AML-193 (cell line): ENCODE measurements at places on chromosomes 12 and 14.
A peak's percentile ranks its signal among the peaks of the same experiment; 100 is the strongest.

DNA sequence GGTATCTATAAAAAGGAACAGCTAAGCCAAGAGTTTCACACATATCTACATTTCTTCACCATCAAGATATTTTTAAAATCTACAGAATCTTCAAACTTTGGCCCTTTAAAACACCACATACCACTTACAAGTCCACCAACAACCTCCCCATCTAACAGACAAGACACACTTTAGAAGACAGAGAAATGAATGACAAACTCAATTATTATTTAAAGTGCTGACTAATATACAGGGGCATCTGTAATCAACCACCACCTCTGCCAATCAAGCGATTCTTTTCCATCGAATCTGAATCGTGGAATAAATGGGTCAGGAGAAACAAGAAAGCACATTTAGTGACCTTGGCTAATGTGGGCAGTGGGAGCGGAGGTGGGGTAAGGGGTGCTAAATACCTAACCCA is 7.7 kb downstream of the SETD3 start:
- DNase-seq: no peak

DNA sequence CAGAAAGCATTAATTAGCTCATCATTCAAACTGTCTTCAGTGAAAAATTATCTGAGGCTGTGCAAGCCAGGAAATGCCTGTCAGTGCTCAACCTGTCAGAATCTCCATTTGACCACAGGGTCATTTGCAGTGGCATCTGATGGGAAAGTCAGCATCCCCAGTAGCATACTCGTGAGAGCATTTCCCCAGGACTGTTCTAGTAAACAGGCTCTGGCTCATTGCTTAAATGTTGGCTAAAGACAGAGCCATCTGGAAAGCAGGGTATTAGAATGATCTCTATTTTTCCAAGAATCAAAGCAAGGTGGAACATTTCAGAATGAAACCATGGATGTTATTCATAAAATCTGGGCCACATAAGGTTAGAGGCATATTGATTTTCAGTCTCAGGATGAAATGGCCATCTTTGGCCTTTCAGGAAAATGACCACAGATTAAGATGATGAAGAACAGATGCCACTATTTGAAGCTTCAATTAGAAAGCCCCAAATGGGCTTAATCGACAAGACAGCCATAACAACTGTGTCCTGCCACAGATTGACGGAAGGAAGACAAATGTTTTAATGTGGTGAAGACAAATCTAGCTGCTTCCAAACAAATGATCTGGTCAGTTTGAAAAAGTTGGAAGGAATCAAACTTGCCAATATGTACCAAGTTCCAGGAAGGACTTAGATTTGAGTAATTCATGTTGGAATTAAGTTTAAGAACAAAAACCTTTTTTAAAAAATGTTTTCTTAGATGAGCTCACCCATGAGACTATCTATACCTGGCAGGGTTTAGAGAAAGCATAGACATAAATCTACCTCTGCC is 94.0 kb upstream of the FAR2 start:
- DNase-seq: no peak

GRCh38 chr12:15706010-15706676 is 83.0 kb downstream of the EPS8 start:
- no peak for DNase-seq

DNA sequence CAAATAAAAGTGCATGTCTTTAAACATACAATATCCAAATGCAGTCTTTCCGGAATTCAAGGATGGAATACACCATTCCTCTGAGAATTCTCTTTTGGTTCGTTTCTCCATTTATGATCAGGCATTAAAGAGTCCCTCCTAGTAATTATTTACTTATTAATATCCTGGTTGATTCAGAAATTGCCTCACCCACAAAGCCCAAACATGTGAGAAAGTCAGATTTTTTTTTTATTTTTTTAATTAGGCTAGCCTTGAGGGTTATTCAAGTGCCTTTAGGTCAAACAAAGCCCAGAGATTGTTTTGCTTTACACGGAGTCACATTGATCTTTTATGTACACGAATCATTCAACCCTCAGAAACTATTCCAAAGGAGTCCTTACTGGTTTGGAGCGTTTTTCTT is 6.4 kb upstream of the TSPAN8 start:
- no peak for DNase-seq

GRCh38 chr14:22233377-22233776 is 355.6 kb downstream of the DAD1 start:
- DNase-seq: no peak

DNA sequence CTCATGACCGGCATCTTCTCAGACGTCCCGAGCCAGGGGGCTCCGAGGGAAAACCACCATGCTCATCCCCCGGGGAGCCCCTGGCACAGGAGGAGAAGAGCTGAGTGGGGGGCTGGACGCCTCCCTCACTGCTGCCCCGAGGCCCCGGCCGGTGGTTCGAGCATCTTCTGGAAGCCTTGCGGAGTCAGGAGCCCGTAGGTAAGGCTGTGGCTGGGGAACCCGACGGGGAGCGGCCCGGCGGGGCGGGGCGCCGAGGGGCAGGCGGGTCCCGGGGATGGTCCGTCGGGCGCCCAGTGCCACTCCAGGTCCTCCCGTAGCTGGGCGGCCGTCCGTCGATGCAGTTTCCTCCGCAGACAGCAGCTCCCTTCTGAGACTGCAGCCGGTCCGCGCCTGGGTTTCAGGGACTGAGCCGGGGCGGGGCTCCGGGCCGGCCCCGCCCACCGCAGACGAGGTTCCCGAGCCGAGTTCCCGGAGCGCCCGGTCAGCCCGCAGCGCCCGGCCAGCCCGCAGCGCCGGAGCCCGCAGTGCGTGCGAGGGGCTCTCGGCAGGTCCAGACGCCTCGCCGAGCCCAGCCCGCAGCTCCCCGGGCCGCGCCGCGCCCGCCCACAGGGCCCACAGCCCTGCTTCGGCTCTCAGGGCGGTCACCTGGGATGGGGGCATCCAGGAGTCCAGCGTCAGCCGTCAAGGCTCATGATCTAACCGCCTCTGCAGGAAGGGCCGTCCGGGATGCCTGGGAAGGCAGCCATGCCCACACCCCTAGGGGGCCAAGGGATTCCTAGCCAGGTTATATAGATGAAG is at the start of gene PGF:
TSS of gene PGF (minus strand) at position 369 of the 798 bp plus-strand sequence. CDS start at position 14, 355 bp downstream.
- no peak for DNase-seq

DNA sequence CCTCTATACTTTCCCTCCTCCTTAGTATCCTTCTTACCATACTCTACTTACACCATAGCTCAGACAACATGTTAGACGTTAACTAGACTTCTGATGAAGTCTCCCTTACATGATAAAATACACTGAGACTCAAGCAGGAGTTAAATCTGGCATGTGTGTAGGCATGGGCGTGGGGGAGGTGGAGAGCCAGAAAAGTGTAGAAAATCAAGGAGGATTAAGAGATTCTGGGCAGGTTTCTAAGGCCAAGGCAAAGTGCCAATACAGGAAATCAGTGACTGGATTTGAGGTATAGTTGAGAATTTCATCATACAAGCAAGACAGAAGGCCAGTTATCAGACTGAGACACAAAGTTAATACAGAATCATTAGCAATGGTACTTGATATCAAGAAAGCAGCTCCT is 37.4 kb downstream of the EPS8 start:
- DNase-seq: no peak

DNA sequence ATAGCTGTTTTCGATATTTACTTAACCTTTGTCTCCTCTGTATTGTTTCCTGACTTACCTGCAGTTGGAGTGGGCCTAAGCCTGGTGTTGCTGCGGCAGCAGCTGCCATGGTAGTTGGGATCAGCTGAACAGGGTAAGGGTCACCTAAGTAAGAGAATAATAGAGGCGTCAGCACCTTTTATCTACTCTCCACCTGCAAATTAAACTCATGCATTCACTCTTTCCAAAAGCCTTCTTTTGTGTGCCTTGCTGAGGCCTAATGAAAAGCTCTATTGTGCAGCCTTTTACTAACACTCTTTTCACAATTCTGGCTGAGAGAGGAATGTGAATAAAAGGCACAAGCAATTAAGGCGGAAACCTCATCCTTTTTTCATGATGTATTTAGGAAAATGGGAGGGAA is 308.7 kb downstream of the SOX5 start:
- no peak for DNase-seq

- peak; percentile 49 for DNase-seq
Observed at GRCh38 chr12:62438098-62438692, 28.4 kb upstream of the MON2 start.

GRCh38 chr14:106844608-106845285 is 1318.4 kb downstream of the TMEM121 start:
- peak; percentile 72 for DNase-seq

GRCh38 chr14:100988011-100988410 is 84.5 kb upstream of the RTL1 start:
- DNase-seq: no peak

GRCh38 chr14:74506411-74506851 is 12.9 kb downstream of the ISCA2 start:
- no peak for DNase-seq

GRCh38 chr12:13784504-13784903 is 196.9 kb downstream of the GRIN2B start:
- DNase-seq: no peak

- DNase-seq: no peak
Observed at GRCh38 chr14:44412858-44413569, 94.1 kb downstream of the FSCB start.

GRCh38 chr12:103834942-103835341 is 6.1 kb downstream of the NT5DC3 start:
- no peak for DNase-seq

- no peak for DNase-seq
Observed at GRCh38 chr14:91065266-91065665, 4.8 kb upstream of the RPS6KA5 start.

DNA sequence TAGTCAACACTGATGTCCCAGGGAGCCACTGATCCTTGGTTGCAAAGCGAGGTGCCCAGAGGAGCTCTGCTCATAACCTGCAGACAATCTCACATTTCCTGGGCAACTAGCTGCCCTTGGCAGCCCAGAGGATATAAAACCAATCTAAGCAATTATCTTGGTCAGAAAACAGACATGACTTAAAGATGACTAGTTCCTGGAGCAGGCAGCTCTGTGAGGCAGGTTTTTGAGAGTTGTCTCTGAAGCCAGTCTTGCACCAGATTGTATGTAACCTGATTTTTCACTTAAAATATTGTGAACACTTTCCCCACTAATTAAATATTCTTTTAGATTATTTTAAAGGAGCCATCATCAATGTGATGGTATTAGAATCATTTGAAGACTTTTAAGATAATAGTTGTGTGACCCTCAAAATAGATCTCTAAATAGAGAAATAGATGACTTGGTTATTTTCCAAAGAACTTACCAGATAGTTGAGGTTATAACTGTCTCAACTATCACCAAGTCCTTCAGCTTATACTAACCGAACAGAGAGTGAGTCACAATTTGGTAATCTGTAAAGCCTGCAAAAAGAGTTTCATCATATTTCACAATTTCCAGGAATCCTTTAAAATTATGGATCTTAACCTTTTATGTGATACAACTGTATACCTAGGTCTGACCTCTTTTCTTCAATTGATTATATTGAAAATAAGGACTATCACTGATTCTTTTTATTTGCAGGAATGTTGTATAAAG is 75.9 kb downstream of the LIN7A start:
- DNase-seq: no peak

GRCh38 chr14:35158951-35159653 is 36.8 kb downstream of the PRORP start:
- no peak for DNase-seq

DNA sequence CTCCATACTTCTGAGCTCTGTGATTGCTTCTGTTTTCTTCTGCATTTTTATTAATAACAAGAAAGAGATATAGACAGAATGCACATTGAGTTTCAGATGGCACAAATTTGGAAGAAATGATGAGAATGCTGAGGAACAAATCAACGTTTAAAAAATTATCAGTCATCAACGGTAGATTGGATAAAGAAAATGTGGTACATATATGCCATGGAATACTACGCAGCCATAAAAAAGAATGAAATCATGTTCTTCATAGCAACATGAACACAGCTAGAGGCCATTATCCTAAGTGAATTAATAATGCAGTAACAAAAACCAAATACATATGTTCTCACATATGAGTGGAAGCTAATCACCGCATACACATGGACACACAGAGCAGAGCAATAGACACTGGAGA is 81.8 kb downstream of the DUSP6 start:
- no peak for DNase-seq

GRCh38 chr12:104930388-104931326 is 27.4 kb downstream of the SLC41A2 start:
- DNase-seq: no peak

DNA sequence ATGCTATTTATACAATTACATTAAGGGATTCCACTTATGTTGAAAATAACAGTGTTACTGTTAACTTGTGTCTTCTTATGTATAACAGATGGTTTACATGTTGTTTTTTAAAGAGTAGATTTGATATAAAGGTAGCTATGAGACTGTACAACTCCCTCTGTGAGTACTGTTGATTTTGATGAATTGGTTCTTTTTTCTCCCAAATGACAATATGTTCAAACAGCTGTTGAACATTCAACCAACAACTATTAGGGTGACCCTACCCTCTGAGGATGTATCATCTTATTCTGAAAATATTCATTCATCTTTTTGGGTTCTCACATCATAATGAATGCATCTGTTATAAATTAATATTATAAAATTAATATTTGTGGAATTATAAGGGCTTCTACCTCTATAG is 456.9 kb upstream of the MGAT4C start:
- no peak for DNase-seq

DNA sequence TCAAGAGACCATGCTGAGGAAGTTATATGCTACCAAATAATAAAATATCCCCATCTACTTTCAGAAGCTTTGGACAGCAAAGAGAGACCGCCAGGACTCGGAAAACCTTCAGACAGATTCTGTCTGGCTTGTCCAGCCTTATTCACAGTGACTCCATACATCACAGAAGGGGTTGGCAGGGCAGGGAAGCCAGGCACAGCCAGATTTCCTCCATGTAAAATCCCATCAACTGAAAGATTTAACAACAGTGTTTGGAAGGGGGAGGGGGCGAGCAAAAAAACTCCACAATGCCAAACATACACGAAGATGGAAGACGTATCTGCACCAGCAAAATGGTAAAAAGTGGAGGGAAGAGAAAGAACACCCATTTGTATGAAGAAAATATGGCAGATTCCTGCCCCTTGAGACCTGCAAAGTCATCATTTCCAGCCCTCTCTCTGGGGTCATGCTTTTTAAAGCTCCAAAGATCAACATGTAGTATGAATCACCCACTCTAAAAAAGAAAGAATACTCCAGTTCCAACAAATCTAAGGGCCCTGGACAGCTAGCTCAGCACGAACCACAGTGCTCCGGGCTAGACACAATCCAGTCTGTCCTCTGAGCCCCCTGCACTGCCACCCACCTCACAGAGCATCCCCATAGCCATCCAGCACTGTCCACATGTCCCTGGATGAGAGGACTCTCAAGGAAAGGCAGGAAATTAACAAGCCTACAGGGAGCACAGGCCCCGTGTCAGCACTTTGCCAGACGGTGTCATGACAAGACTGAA is 116.4 kb downstream of the DICER1 start:
- no peak for DNase-seq

GRCh38 chr14:70894868-70895267 is 12.4 kb upstream of the PCNX1 start:
- DNase-seq: no peak

GRCh38 chr14:99608591-99608990 is 4.6 kb upstream of the CCDC85C start:
- no peak for DNase-seq

DNA sequence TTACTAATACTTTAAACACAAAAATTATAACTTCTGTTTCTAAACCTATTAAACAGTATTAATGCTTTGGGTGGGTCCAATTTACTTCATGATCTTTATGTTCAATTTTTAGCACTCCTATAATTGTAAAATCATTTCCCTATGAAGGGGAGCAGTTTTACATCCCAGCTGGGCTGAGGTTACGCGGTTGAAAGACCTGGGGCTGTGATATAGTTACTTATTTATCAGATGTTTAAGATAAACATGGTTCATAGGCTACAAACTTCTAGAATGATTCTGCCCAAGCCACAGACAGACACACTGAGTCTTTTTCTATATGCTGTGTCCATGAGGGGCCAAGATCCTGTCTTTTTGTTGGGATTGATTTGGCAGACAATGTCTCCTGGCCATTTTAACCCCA is 44.4 kb downstream of the DYRK2 start:
- no peak for DNase-seq
